ENCODE measurements at places on chromosomes 3 and 15.

DNA sequence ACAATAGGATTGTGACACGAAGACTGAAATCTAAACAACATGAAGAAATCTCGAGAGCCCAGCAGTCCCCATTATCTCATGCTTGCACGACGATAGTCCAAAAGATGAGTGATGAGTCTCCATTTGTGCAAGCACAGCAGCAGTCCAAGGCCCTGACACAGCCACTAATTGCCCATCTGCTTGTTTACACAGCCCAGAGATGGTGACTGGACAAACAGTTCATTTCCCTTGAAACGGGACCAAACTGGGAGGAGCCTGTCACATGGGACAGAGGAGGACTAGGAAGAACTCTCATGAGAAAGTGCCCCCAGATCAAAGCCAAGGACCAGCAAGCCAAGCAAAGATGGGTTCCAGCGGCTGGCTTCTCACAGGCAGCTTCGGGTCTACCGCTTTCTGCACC is 121.0 kb downstream of the GREM1 start:
- no peak for DNase-seq

GRCh38 chr15:38562278-38562677 is 2.3 kb downstream of the RASGRP1 start:
- DNase-seq: no peak

- no peak for DNase-seq
Observed at GRCh38 chr3:72401005-72401545, 447.2 kb downstream of the SHQ1 start.

DNA sequence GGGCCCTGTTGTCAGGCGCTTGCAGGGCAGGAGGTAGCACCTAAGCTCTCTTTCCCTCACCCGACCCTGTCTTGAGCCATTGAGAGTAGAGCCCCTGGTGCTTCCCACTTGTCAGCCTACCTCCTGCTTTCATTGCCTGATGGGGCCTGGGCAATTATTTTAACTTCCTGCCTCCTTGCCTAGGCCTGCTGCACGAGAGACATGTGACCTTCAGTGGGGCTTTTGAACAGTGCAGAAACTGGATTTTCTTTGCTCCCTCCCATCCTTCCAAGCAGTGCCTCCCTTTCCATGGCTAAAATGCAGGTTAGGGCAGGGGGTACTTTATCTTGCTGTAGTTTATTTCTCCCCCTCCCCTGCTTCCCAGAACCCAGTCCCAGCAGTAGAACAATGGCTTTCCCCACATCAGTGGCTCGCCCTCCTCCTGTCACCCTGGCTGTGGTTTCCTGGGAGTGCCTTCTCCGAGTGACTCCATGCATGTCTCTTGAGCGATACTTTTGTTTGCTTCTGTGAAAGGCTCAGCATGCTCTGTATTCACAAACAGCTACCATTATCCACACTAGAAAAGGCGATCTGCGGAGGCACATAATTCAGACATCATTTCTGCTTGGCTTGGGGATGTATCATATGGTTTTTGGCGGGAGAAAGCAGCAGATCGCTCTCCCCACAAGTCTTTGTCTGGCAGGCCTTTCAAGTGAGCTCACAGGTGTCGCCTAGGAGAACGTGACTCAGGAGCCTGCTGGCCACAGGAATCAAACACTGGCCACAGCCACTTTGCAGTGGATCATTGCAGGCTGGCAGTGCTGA is 24.1 kb downstream of the PDIA5 start:
- DNase-seq: no peak

DNA sequence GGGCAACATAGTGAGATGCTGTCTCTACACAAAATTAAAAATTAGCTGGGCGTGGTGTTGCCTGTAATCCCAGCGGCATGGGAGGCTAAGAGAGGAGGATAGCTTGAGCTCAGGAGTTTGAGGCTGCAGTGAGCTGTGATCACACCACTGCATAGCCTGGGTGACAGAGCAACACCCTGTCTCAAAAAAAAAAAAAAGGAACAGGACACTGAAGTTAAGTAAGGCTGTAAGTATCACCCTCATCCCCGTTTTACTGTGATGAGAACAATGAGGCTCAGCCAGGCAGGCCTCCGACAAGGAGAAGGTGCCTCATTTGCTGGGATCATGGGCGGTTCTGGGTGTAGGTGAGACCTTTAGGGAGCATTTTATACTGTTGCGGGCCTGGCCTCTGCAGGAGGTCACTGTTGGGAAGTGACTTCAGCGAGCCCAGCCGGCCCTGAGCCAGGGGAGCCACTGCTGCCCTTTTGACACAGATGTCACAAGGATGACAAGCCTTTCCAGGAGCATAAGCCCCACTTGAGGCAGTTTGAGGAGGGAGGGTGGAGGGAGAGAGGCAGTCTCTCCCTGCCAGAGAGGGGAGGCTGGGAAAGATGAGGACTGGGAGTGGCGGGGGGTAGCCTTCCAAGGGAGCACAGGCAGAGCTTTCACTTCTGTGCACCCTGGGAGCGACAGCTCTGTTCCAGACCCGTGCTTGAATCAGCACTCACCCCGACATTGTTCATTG is 30.8 kb downstream of the IRAK2 start:
- peak; percentile 44 for DNase-seq

GRCh38 chr3:85495602-85496001 is 536.8 kb downstream of the CADM2 start:
- DNase-seq: no peak

GRCh38 chr3:155386919-155387318 is 93.4 kb upstream of the STRIT1 start:
- DNase-seq: peak; percentile 44

DNA sequence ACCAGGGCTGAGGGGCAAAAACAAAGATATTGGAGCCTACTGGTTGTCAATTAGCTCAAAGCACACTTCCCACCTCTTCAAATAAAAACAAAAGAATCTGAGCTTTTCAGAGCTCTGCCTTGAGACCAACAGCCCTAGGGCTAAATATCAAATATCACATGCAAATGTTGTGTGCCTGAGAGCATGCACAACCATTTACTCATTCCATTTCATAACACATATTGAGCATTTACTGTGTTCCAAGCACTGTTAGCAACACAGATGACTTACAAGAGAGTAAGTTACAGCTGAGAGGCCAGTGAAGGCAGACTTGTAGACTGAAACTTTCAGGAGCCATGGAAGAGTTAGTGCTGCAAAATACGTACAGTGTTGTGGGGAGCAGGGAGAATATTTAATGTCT is 222.4 kb downstream of the CPNE4 start:
- DNase-seq: no peak

GRCh38 chr3:100030914-100031425 is 83.3 kb downstream of the FILIP1L start:
- DNase-seq: no peak

- DNase-seq: no peak
Observed at GRCh38 chr3:183233966-183234365, 19.1 kb upstream of the B3GNT5 start.

GRCh38 chr3:40071683-40072238 is 237.7 kb upstream of the EIF1B start:
- DNase-seq: no peak

DNA sequence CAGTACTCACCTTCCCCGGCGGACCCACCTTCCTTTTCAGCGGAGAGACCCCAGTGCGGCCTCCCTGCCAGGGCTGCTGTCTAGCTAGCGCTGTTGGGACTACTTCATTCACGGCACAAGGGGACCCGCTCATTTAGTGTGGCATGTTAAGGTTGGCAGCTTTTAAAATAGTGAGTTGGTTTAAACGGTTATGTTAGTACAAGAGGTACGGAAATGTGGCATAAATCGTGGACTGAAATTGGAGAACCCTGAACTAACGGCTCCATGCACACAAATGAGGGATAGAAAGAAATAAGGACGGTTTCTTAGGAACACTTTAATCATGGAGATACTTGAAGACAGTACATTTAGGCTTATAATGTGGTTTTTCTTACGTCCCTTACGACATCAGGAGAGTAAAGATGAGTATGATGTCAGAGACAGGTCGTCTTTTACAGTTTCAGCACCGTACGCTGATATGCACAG is 752 bp downstream of the CEP63 start:
- DNase-seq: peak; percentile 17

Data from NCI-H524 treated with DMSO at 0.1 percent for 48 hours (cell line).